ENCODE measurements at places on chromosomes 1 and 21.
A peak's percentile ranks its signal among the peaks of the same experiment; 100 is the strongest.

GRCh38 chr1:212067787-212068186 lies 32.2 kb downstream of the DTL start:
- no peak for DNase-seq

GRCh38 chr21:45541221-45542039 lies 810 bp downstream of the SLC19A1 start:
- no peak for DNase-seq

GRCh38 chr1:184889166-184889565 lies 85.1 kb downstream of the NIBAN1 start:
- DNase-seq = no peak

- no peak for DNase-seq
Observed at GRCh38 chr21:30953605-30954004, 72.2 kb upstream of the KRTAP11-1 start.

- no peak for DNase-seq
Observed at GRCh38 chr1:103145449-103145848, 37.1 kb upstream of the COL11A1 start.

DNA sequence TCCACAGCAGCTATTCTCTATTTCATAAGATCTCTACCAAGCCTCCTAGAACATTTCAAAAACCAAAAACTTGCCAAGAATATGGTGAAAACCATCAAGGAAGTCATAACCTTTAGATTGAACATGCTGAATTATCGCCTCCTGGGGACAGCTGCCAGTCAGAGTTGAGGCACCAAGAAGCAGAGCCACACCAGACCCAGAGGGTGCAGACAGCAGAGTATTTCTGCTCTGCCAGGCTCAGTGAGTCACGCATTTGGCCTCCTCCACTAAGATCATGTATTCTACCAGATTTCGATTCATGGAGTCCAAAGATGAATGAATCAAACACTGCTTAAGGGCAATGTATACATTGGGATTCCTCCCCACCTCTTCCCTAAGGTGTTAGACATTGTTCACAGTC lies 2.1 kb downstream of the F3 start:
- DNase-seq = no peak

GRCh38 chr1:155334962-155335361 lies 14.3 kb downstream of the RUSC1 start:
- no peak for DNase-seq

GRCh38 chr1:57163325-57163724 lies 197.5 kb upstream of the C8B start:
- DNase-seq = no peak

GRCh38 chr1:9589144-9589718 lies 520 bp downstream of the TMEM201 start:
- DNase-seq = no peak

DNA sequence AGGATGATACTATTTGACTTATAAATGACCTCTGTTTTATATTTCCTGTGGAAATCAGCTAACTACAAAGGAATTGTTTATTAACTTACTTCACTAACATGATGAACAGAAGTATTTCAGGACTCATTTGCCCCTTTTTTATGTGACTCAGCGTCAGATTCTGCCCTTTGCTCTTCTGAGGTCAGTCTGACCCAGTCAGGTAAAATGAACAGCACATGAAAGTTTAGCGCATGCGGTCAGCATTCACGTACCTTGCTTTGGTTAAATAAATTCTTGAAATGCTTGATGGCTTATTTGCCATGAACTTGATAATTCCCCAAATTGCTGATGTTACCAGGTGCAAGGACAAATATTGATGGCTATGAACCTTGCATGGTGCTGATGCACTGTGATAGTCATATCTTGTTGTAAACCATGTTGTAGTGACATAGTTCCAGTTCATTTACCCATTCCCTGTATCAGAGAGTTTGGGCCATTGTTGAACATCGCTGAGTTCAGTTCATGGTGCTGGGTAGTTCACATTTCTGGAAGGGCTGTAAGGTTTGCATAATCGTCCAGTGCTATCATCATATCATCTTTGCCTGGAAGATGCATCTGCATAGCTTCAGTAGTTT lies 133.4 kb downstream of the NFIA start:
- no peak for DNase-seq

DNA sequence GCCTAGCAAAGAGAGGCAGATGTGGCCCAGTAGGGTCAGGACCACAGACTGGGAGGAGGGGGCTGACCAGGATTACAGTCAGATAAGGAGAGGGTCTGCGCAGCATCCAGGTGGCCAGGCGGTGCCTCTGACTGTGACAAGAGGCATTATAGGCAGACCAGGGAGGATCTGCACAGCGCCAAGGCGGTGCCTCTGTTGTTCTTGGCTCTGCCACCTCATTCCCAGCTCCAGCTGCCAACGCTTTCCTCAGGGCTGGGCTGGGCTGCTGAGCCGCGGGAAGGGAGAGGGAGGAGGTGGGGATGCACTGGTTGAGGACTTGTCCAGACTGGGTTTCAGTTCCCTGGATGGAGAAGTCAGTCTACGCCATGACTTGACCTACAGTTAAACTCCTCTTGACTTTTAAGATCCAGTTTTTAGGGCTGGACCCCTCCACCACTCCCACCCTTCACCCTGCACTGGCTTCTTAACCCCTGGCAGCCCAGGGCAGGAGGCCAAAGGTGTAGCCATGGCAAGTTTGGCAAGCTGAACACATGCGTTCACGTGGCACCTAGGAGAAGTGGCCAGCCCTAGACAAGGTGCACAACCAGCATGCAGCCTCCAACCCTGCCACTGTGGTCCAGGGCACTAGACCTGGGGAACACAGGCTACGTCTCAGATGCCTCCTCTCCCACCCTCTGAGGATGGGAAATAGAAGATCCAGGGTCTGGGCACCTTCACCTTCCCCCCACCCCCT lies 4.5 kb upstream of the CRABP2 start:
- no peak for DNase-seq

GRCh38 chr1:175192630-175193526 lies at the start of gene KIAA0040:
KIAA0040 (minus strand) TSS chr1:175192776; CDS start chr1:175161013, 31,763 bp downstream.
- DNase-seq = peak; percentile 26

- no peak for DNase-seq
Observed at GRCh38 chr1:237327061-237327460, 285.1 kb downstream of the RYR2 start.

- DNase-seq = peak; percentile 27
Observed at GRCh38 chr1:213374369-213374768, 323.3 kb downstream of the RPS6KC1 start.

DNA sequence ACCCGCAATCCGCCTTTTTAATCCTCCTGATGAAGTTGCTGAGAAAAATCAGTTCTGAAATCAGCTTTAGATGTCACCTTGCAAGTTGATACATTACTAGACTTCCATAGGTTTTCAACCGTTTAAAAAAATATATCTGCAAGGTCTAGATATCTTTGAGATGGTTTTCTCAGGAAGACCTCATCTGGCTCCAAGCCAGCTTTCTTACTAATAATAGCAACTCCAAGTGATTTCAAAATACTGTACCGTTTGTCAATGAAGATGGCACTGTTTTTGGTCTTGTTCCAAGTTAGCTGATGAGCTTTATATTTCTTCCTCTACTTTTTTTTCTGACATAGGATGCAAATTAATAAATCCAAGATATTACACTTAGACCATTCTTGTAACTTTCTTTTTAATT lies 40.3 kb downstream of the LRRC8C start:
- DNase-seq = no peak

GRCh38 chr1:12159816-12160215 lies 7.0 kb upstream of the TNFRSF1B start:
- DNase-seq = no peak

GRCh38 chr1:206854401-206855129 lies 10.9 kb upstream of the IL20 start:
- DNase-seq = no peak

GRCh38 chr1:54871275-54872035 lies 15.5 kb downstream of the DHCR24 start:
- no peak for DNase-seq

DNA sequence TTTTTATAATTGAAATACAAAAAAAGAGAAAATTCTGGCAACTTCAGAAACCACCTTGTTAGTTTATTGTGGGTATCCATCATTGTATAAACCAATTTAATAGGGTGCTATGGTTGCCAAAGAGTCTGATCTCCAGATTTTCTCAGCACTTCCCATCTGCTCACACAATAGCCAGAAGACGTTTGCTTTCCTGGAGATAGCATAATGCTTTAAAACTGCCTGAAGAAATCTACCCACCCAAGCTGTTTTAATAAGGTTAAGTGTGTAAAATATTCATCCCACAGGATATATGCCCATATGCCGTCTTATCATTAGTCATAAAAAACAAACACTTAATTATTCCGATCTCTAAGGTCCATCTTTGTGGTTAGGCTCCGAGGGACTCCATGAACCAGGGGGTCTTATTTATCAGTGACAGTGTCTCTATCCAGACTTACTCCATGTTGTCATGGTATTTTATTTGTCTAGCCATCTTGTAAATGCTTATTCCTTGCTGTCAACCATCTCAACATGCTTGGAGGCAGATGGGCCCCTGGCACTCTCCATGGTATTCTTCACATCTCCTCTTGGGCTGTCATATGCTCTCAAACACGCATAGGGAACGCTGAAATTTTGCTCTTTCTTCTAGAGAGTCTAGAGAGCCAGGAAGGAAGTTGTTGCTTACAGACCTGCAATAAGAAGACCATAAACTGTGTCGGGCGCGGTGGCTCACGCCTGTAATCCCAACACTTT lies 58.5 kb downstream of the MAP10 start:
- DNase-seq = no peak

Measured in stimulated activated CD8-positive, alpha-beta memory T cell treated with anti-CD3 and anti-CD28 coated beads, Interleukin-4, amount 100 ng/mL, for 1 hour (primary cell).